ENCODE measurements at places on chromosomes 2 and 18. TPM values are rescaled to one million over a fixed set of nuclear protein-coding genes. Genes with fewer than 3 reads are reported as not detected.

NEB gene
- 0.09 TPM for total RNA-seq

GRCh38 chr2:240739797-240740196 lies 48.1 kb downstream of the AQP12A start:
- no peak overlapping the region for H3K4me3 ChIP-seq
- H3K27me3 ChIP-seq: no peaks in the 10 kb centered on the region
- H3K4me1 ChIP-seq: no peaks in the 10 kb centered on the region
- DNase-seq: no peak

GRCh38 chr2:148812306-148812705 lies 62.7 kb upstream of the KIF5C start:
- H3K4me3 ChIP-seq: no peak overlapping the region
- peaks cover 23% of the 10 kb centered on the region for H3K27me3 ChIP-seq
- no peaks in the 10 kb centered on the region for H3K36me3 ChIP-seq
- H3K4me1 ChIP-seq: peaks cover 17% of the 10 kb centered on the region

- no peak overlapping the region for H3K4me3 ChIP-seq
- DNase-seq: no peak
- no peaks in the 10 kb centered on the region for H3K27me3 ChIP-seq
- H3K36me3 ChIP-seq: peaks cover 21% of the 10 kb centered on the region
Observed at GRCh38 chr2:53854678-53855077, 5.1 kb downstream of the GPR75 start.

ITGB1BP1 gene
- total RNA-seq: 121 TPM

GRCh38 chr2:46114996-46115395 lies 182.2 kb upstream of the EPAS1 start:
- no peak overlapping the region for H3K27ac ChIP-seq
- no peaks in the 10 kb centered on the region for H3K36me3 ChIP-seq
- no peaks in the 10 kb centered on the region for H3K4me1 ChIP-seq
- H3K4me3 ChIP-seq: no peak overlapping the region
- H3K27me3 ChIP-seq: peaks cover 1% of the 10 kb centered on the region

CNDP1 gene
- total RNA-seq: not detected

CFC1 gene
- not detected for total RNA-seq

GRCh38 chr18:22839340-22839821 lies 93.7 kb upstream of the RBBP8 start:
- no peak for DNase-seq
- H3K27me3 ChIP-seq: peaks cover 20% of the 10 kb centered on the region
- H3K4me3 ChIP-seq: no peak overlapping the region

GRCh38 chr2:230874456-230874855 lies 9.7 kb downstream of the ITM2C start:
- no peaks in the 10 kb centered on the region for H3K36me3 ChIP-seq
- DNase-seq: no peak
- H3K27ac ChIP-seq: peak overlapping the region; percentile 11

- H3K27ac ChIP-seq: no peak overlapping the region
- DNase-seq: peak; percentile 11
- H3K4me1 ChIP-seq: no peaks in the 10 kb centered on the region
- peaks cover 2% of the 10 kb centered on the region for H3K27me3 ChIP-seq
- no peak overlapping the region for H3K4me3 ChIP-seq
Observed at GRCh38 chr2:157662401-157662800, 33.7 kb upstream of the ACVR1C start.

GRCh38 chr2:145283131-145283530 lies 763.2 kb upstream of the ZEB2 start:
- no peak overlapping the region for H3K4me3 ChIP-seq
- no peaks in the 10 kb centered on the region for H3K4me1 ChIP-seq
- H3K36me3 ChIP-seq: no peaks in the 10 kb centered on the region
- H3K27me3 ChIP-seq: peaks cover 9% of the 10 kb centered on the region

GRCh38 chr2:86592547-86593230 lies 29.4 kb upstream of the CHMP3 start:
- H3K4me3 ChIP-seq: no peak overlapping the region
- DNase-seq: peak; percentile 45
- peaks cover 8% of the 10 kb centered on the region for H3K27me3 ChIP-seq
- no peak overlapping the region for H3K27ac ChIP-seq
- no peaks in the 10 kb centered on the region for H3K36me3 ChIP-seq
- no peaks in the 10 kb centered on the region for H3K4me1 ChIP-seq

GPR45 gene
- total RNA-seq: not detected

ANKRD36 gene
- total RNA-seq: 45.1 TPM

GRCh38 chr2:11750422-11750821 lies 4.0 kb downstream of the LPIN1 start:
- peak; percentile 88 for DNase-seq
- H3K4me1 ChIP-seq: peaks cover 68% of the 10 kb centered on the region
- H3K4me3 ChIP-seq: peak overlapping the region; percentile 72
- H3K27ac ChIP-seq: peak overlapping the region; percentile 89
- peaks cover 7% of the 10 kb centered on the region for H3K36me3 ChIP-seq
- no peaks in the 10 kb centered on the region for H3K27me3 ChIP-seq

CABYR gene
- 1.3 TPM for total RNA-seq

DNA sequence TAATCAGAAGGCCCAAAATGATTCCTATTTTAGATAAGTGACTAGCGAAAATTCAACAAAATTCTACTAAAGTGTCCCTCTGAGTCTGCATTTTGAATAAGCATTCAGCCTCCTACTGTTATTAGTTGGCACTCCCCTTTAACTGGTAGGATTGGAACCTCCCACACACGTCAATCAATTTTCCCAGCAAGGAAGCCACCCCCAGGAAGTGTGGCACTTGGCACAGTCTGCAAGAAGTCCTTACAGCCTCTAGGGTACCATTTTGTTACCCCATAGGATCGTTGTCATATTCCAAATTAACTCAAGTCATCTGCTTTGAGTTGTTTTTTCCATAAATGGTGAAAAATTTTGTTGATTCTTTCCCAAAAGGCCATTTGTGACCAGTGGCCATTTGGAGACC lies 33.8 kb upstream of the POU3F3 start:
- no peaks in the 10 kb centered on the region for H3K27me3 ChIP-seq
- no peaks in the 10 kb centered on the region for H3K4me1 ChIP-seq
- no peaks in the 10 kb centered on the region for H3K36me3 ChIP-seq
- DNase-seq: no peak
- H3K4me3 ChIP-seq: no peak overlapping the region
- no peak overlapping the region for H3K27ac ChIP-seq

DNA sequence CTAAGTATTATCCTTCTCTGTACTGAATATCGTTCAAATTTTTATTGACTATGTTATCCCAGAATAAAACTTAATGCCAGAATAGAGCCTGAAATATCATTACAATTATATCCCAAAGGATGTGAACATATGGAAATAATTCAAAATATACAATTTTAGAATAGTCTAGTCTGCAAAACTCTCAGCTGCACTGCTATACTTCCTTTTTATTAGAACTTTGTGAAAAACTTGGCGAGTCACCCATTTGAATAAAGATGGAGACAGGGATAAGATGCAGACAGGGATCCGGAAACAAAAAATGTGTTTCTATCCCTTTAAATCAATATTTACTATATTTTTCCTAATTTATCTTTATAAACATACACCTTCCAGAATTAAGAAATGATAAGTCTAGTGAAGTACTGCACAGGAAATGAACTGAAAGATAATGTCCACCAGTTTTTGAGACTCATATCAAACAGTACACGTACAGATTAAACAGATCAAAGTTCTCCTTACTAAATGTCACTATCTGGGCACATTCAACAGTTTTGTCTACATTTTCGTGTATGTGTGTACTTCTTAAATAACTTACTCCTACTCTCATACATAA lies 107.8 kb downstream of the MEP1B start:
- H3K27ac ChIP-seq: no peak overlapping the region
- H3K27me3 ChIP-seq: no peaks in the 10 kb centered on the region
- no peak overlapping the region for H3K4me3 ChIP-seq
- H3K36me3 ChIP-seq: no peaks in the 10 kb centered on the region

DNA sequence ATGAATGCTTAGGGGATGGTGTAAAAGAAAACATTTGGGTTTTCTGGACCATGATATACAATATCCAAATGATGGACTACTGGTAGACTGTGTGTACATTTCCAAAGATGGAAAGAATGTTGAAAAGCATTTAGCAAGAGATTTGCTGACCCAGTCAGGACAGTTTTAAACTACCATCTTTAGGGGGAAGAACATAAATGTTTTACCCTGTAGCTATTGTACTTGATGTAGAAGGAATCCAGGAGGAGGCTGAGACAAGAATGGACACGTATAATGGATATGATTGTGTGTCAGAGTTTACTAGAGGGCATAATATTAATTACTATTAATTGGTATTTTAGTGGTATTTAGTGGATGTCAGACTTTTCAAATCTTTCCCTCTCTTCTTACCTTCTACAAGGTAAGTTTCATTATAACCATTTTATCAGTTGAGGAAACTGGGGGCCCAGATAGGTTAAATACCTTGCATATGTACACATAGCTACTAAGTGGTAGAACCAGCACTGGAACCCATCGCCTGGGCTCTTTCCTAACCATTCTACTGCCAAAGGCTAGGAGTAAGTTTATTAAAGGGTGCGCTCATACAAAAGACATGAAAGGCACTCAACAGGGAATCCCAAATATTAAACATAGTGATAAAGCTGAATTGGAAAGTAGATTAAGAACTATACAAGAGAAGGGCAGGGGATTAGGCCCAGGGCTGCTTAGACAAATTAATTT lies 8.9 kb downstream of the TACR1 start:
- H3K4me1 ChIP-seq: no peaks in the 10 kb centered on the region
- peaks cover 14% of the 10 kb centered on the region for H3K27me3 ChIP-seq
- no peak for DNase-seq
- H3K36me3 ChIP-seq: no peaks in the 10 kb centered on the region

- no peaks in the 10 kb centered on the region for H3K36me3 ChIP-seq
- no peak overlapping the region for H3K4me3 ChIP-seq
- no peaks in the 10 kb centered on the region for H3K27me3 ChIP-seq
- no peaks in the 10 kb centered on the region for H3K4me1 ChIP-seq
Observed at GRCh38 chr2:223221139-223221835, 169.3 kb downstream of the KCNE4 start.

KATNAL2 gene
- not detected for total RNA-seq

DNA sequence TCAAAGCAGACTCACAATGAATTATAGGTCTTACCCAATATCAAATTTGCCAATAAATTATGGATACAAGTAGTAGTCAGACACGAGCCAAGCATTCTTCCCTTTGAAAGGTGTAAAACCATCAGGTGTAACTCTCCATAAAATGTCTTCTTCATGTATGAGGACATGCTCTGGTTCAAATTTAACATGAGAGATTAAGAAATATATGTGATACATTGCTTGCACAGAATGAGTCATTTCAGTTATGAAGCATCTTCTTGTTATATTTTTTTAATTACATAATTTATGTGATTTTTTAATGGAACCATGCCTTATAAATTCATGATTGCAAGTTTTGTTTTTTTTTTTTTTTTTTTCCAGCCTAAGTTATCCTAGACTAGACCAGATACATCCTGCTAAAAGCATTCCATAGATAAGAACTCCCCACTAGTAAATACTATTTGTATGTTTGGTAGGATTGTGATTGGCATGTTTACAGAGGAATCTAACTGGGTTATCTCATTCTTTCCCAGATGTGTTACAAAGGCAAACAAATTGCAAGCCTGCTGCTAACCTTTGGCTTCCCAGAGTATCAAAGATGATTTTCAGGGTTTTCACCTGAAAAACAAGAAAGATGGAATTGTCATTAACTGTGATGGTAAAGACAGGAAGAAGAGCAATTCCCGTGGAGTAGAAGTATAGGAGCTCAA lies 621.9 kb downstream of the XIRP2 start:
- no peaks in the 10 kb centered on the region for H3K27me3 ChIP-seq
- H3K4me1 ChIP-seq: no peaks in the 10 kb centered on the region
- no peak for DNase-seq
- H3K36me3 ChIP-seq: no peaks in the 10 kb centered on the region
- H3K27ac ChIP-seq: no peak overlapping the region

CAB39 gene
- total RNA-seq: 168 TPM

DNA sequence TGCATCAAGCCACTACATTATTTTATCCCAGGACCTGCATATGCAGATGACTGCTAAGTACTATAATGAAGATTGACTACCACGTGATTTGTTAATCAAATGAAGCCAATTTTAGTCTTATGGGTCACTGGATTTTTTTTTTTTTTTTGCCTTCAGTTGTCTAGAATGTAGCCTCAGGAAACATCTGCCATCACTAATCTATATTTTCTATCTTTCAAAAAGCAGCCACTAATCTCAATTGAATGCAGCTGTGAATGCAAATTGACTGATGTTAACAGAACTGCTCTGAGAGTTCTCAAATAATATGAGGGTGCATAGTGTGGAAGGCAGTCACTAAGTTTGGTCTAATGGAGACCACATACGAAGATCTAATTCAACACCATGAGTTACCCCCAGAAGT lies 106.3 kb downstream of the ABCA12 start:
- H3K27ac ChIP-seq: no peak overlapping the region
- no peak for DNase-seq
- no peaks in the 10 kb centered on the region for H3K27me3 ChIP-seq
- H3K4me3 ChIP-seq: no peak overlapping the region

DNA sequence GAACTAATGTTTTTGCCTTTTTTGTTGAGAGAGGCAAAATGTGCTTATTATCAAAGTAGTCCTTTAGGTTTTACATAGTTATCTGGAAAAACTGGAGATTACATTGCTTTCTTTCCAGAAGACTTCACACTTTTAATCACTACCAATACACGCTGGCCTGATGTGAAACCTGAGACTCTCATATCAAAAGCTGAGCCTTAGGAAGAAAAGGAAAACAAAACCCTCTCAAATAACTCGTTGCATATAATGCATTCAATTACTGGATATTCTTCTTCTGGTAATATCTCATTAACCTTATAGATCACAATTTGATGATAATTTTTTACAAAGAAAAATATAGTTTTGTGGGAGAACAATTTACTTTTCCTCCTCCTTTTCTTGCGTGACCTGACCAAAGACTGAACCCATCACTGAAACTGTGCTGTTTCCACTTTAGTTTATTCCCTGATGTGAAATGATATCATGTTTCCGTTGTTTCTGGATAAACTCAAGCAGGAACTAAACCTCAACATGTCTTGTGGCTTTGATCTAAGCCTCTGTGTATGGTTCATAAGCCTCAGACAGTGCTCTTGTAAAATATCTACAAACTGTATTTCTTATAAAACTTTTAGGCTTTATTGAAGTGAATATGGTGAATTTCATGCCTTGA lies 332.4 kb downstream of the GULP1 start:
- H3K27ac ChIP-seq: no peak overlapping the region
- H3K36me3 ChIP-seq: no peaks in the 10 kb centered on the region
- H3K4me1 ChIP-seq: no peaks in the 10 kb centered on the region
- no peak for DNase-seq
- no peaks in the 10 kb centered on the region for H3K27me3 ChIP-seq

- no peaks in the 10 kb centered on the region for H3K36me3 ChIP-seq
- H3K4me3 ChIP-seq: no peak overlapping the region
- no peaks in the 10 kb centered on the region for H3K27me3 ChIP-seq
- H3K27ac ChIP-seq: no peak overlapping the region
- no peaks in the 10 kb centered on the region for H3K4me1 ChIP-seq
Observed at GRCh38 chr2:99652862-99653261, 163.0 kb upstream of the REV1 start.

GRCh38 chr18:72539901-72540300 lies 4.2 kb downstream of the CBLN2 start:
- no peak for DNase-seq
- H3K27me3 ChIP-seq: peaks cover 36% of the 10 kb centered on the region
- no peak overlapping the region for H3K4me3 ChIP-seq
- peaks cover 3% of the 10 kb centered on the region for H3K4me1 ChIP-seq
